Thoracic aorta endothelial cell (primary cell): ENCODE measurements at places on chromosomes 12 and 14. TPM values are rescaled to one million over a fixed set of nuclear protein-coding genes. Genes with fewer than 3 reads are reported as not detected.

The GLIPR1 gene
- 55.2 and 58.6 TPM in 2 replicates for total RNA-seq

The PPP1R12A gene
- 136 and 184 TPM in 2 replicates for total RNA-seq

The CMTM5 gene
- not detected in 2 replicates for total RNA-seq

The GDF11 gene
- total RNA-seq: 4.5 and 8.6 TPM in 2 replicates

The ASIC1 gene
- 0.27 and 1.1 TPM in 2 replicates for total RNA-seq

The FOXN4 gene
- not detected in 2 replicates for total RNA-seq

The NID2 gene
- 15.4 and 191 TPM in 2 replicates for total RNA-seq

The TMEM233 gene
- total RNA-seq: 4.1 and 5.9 TPM in 2 replicates
